ENCODE measurements at places on chromosomes 6 and 20.

DNA sequence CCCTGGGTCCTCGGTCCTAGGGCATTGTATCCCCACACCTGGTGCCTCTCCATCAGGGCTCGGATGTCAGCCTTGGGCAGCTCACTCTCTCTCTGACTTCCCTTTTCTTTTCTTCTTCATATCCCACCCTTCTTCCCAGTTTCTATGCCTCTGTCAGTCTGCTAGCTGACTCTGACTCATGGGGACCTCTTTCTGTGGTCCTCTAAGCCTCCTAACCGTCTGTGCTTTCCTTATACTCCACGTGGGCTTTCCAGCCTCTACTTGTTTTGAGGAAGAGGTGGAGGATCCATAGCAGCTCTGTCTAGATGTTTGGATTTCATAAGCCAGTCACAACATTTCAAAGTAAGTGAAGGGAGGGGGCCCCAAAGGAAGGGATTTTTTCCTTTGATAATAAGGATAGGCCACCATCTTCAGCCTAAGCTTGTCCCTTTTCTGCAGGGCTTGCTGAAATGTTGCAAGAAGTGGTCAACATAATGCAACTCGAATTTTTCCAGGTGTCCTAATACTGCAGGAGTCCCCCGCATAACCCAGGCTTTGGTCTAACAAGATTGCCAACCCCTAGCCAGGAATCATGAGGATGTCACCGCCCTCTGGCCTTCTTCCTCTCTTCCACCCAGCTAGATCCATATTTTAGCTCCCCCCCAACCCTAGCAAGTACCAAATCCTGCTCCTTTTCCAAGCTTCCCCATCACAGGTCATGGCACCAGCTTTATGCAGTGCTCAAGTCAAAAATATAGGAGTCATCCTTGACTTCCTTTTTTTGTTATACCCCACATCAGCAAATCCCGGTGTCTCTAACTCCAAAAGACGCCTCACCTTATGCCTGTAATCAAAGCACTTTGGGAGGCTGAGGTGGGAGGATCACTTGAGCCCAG, 8.7 kb upstream of the PLTP start:
- no peak for DNase-seq

- DNase-seq: no peak
Measured at GRCh38 chr20:17171746-17172280, 55.0 kb upstream of the PCSK2 start.

DNA sequence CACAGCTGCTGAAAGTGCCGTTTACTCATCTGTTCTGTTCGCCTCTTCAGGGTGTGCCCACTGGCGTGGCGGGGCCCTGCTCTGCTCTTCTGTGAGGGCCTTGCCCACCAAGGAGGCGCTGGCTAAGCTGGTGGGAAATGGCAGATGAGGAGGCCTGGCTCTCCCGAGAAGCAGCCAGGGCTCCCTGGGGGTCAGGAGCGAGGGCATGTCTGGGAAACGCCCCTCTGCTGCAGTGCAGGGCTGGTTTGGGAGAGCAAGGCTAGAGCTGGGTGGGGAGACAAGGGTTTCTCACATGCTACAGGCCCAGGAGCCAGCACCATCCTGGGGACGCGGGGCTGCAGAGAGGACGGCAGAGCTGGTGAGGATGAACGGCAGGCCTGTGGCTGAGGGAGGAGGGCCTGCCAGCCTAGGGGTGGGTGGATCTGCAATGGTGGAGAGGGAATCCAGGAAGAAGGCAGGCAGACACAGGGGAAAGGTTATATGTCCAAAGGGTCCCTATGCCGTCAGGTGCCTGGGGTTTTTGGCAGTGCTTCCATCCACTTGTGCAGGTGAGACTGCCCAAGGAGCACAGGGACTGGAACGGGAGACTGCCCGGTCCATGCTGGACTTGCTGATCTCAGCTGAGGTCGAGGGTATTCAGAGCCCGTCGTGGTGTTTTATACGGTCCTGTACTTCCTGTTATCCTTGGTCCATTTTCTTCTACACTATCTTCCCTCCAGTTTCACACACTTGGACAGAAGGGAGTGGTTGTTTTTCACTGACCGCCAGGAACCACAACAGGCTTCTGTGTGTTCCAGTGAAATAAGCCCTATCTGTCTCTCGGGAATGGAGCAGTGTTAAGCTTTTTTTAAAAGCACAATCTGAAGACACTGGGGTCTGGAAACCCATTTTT, 119.2 kb downstream of the SYCP2 start:
- DNase-seq: no peak

- DNase-seq: no peak
Measured at GRCh38 chr6:13883966-13884365, 40.8 kb upstream of the RNF182 start.

DNA sequence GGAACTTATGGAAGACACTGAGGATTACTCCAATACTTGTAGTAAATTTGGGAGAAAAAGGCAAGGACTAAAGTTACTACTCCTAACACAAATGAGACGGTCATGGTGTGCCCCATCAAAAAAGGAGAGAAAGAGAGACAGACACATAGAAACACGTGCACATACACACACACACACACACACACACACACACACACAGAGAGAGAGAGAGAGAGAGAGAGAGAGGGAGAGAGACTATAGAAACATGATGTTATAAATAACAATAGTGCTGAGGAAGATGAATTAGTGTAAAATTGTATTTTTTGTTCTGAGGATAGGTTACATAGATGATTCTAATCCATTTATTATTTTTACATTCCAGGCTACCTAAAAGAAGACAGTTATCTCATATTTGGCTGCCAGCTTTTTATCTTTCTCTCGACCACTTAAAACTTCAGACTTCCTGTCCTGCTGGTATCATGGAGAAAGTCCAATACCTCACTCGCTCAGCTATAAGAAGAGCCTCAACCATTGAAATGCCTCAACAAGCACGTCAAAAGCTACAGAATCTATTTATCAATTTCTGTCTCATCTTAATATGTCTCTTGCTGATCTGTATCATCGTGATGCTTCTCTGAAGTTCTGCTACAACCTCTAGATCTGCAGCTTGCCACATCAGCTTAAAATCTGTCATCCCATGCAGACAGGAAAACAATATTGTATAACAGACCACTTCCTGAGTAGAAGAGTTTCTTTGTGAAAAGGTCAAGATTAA, 10.5 kb downstream of the PLN start:
- no peak for DNase-seq

GRCh38 chr6:144447472-144447871, 162.3 kb downstream of the UTRN start:
- no peak for DNase-seq

DNA sequence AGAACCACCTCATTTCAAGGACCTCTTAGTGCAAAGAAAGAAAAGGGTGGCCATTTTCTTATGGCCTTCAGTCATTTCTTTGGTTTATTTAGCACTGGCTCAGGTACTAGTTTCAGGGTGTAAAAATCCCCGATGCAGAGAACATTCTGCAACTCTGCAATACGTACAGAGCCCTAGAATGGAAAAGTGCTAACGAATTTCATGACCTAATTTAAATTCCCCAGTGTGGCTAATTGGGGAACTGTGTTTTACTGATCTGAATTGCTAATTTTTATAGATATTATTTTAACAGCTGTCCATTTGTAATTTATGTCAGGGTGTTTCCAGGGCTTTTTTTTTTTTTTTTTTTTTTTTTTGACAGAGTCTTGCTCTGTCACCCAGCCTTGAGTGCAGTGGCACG, 160.7 kb downstream of the UST start:
- DNase-seq: no peak

DNA sequence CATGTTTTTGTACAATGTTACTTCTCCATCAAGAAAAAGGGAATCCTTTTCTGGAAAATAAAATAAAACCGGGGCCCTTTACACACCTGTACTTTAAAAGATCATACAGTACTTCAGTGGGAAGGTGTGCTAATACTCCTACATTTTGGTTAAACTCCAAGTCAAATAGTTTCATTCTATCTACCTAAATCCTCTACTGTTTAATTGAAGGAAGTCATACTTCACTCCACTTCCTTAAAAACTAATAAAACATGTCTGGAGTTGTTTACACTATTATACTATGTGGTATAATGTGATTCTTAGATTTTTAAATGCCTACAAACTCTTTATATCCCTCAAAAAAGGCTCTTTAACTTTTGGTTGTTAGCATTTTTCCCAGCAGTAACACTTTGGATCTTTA, 18.6 kb upstream of the HBS1L start:
- no peak for DNase-seq

GRCh38 chr6:75493400-75494064, at the start of gene FILIP1:
TSS of gene FILIP1 (minus strand) at chr6:75493800. CDS start at chr6:75414972, 78,828 bp downstream.
- DNase-seq: no peak

- no peak for DNase-seq
Measured at GRCh38 chr20:59300333-59301081, at the start of gene EDN3. TSS of gene EDN3 (plus strand) at chr20:59300611. CDS start at chr20:59300813, 202 bp downstream.

GRCh38 chr20:20237093-20237959, 130.6 kb upstream of the INSM1 start:
- DNase-seq: no peak

DNA sequence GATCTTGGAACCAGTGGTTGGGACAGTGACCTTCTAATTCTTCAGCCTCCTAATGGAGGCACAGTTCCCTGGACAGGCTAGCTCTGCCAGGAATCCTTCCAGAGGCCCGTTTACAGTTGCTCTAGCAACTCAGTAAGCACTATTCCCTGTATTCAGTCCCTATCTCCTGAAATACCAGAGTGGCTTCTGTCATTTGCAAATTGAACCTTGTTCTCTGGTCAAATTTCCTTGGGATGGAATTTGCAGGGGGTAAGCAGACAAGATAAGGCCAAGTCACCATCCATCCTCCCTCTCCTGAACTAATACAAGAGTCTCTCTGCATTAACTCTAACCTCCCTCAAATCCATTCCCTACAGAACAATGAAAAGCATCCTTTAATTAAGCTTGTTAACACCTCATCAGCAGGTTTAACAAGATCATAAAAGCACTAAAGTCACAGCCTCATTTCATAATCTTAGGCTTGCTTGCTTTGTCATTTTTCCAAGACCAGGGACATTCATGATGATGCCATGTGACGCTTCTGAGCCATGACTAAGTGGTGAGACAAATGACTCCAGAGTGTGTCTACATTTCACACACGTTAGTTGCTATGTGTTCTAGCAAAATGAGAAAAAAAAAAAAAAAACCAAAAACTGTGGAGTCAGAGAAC, 37.1 kb downstream of the SLC22A23 start:
- DNase-seq: no peak

Data from stimulated activated CD8-positive, alpha-beta memory T cell treated with anti-CD3 and anti-CD28 coated beads, Interleukin-15, amount 100 ng/mL, for 48 hours (primary cell).